ENCODE measurements at places on chromosomes 7 and 10.
A peak's percentile ranks its signal among the peaks of the same experiment; 100 is the strongest.

DNA sequence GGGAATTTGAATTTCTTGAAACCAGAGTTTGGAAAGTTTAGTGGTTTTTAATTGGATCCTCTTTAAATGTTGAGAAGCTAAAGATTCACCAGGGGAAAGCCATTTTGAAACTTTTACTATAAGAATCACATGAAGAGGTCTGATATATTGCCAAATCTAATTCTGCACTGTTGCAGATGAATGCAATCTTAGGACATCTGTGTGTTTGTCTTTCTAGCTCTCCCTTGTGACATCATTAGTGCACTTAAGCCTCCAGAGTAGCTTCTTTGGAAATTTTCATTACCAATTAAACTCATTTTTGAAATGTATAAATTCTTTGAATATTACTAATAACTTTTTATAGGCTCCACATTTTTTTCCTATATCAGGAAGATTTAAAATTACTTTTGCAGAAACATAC is 160.2 kb downstream of the BICC1 start:
- H3K4me3 ChIP-seq = no peak overlapping the region
- H3K36me3 ChIP-seq = no peaks in the 10 kb centered on the region
- DNase-seq = no peak
- no peak overlapping the region for H3K27ac ChIP-seq
- H3K27me3 ChIP-seq = no peaks in the 10 kb centered on the region

GRCh38 chr10:21406595-21407193 is 118.8 kb downstream of the SKIDA1 start:
- no peak overlapping the region for H3K4me3 ChIP-seq
- H3K27me3 ChIP-seq = no peaks in the 10 kb centered on the region
- no peaks in the 10 kb centered on the region for H3K36me3 ChIP-seq
- no peak for DNase-seq
- peak overlapping the region; percentile 79 for H3K27ac ChIP-seq

DNA sequence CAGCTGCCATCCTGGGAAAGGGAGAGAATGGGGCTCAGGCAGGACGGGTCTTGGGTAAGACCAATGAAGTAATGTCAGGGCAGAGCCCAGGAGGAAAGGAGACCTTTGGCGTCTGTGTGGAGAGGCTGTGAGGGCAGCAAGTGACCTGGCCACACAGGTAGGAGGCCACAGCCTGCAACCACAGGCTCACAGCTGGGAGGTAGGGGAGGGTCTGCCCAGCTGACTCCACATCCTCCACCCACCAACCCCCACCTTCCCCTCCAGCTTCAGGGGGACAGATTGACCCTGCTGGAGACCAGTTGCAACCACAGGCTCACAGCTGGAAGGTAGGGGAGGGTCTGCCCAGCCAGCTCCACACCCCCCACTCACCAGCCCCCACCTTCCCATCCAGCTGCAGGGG is 262.2 kb upstream of the TCERG1L start:
- H3K36me3 ChIP-seq = no peaks in the 10 kb centered on the region
- peaks cover 2% of the 10 kb centered on the region for H3K27me3 ChIP-seq
- H3K27ac ChIP-seq = no peak overlapping the region
- no peaks in the 10 kb centered on the region for H3K4me1 ChIP-seq
- no peak for DNase-seq

DNA sequence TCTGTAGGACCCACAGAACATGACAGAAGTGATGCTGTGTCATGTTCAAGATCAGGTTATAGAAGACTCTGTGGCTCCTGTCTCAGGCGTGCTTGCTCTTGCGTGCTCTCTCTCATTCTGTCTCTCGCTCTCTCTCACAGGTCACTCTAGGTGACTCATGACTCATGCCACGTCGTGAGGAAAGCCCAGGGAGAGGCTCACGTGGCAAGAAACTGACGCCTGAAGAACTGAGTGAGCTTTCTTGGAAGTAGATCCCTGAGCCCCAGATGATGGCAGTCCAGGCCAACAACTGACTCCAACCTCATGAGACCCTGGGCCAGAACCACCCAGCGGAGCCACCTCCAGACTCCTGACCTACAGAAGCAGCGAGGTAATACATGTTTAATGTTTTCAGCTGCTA is 103.3 kb downstream of the DNMBP start:
- no peaks in the 10 kb centered on the region for H3K4me1 ChIP-seq
- H3K36me3 ChIP-seq = peaks cover 18% of the 10 kb centered on the region
- no peaks in the 10 kb centered on the region for H3K27me3 ChIP-seq
- H3K27ac ChIP-seq = no peak overlapping the region

- H3K27me3 ChIP-seq = no peaks in the 10 kb centered on the region
- H3K36me3 ChIP-seq = no peaks in the 10 kb centered on the region
- H3K4me3 ChIP-seq = no peak overlapping the region
- no peak overlapping the region for H3K27ac ChIP-seq
- no peak for DNase-seq
These were observed 147.3 kb upstream of the VSTM2A start for GRCh38 chr7:54394834-54395233.

DNA sequence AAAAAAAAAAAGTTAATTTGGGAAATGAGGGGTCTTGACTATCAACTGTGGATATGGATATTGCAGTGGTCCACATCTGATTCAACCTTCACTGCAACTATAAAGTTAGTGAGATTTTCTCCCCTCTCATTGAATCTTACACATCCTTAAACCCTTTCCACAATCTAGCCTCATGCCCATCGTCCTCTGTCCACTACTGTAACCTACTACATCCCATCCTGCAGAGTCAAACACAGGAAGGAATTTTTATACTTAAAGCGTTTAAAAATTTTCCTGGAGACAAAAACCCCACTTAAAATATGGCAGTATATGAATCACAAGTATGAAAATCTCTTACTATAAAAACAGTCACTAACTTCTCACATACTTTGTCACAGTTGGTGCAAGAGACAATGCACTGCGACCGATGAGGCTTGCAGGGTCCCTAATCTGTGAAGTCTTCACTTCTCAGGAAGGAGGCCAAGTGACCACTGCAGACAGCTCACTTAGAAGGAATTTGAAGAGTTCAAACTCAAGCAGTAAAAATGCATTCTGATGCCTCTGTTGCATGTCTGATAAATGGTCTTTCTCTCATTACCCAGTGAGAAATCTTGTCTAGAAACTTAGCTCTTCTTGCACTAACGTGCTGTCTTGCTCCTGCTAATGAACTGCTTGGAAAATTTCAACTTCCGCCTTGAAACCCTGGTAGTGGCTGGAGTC is 50.3 kb upstream of the ST8SIA6 start:
- no peaks in the 10 kb centered on the region for H3K36me3 ChIP-seq
- peaks cover 4% of the 10 kb centered on the region for H3K4me1 ChIP-seq
- no peak for DNase-seq

- peaks cover 70% of the 10 kb centered on the region for H3K4me1 ChIP-seq
- DNase-seq = no peak
- H3K36me3 ChIP-seq = peaks cover 2% of the 10 kb centered on the region
- H3K27ac ChIP-seq = peak overlapping the region; percentile 84
These were observed 4.9 kb downstream of the SMURF1 start for GRCh38 chr7:99139036-99139435.

DNA sequence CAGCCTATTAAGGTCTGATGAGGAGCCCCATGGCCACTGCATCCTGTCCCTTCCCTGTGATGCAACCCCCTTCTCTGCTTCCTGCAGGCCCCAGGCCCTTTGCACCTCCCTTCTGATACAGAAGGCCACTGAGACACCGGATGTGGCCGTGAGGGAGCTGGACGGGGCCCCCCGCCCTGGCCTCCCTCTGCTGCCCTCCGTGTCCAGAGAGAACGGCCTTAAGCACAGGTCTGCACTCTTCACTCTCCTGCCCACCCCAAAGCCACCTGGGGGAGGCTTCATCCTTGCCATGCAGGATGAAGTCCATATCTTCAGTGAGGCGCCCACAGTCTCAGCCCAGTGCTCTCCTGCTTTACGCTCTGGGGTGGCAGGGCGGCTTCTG is 86.9 kb upstream of the GNA12 start:
- no peaks in the 10 kb centered on the region for H3K27me3 ChIP-seq
- no peak overlapping the region for H3K4me3 ChIP-seq
- DNase-seq = no peak
- H3K4me1 ChIP-seq = no peaks in the 10 kb centered on the region
- no peak overlapping the region for H3K27ac ChIP-seq

GRCh38 chr7:112134039-112134438 is 72.2 kb downstream of the DOCK4 start:
- no peak for DNase-seq
- no peaks in the 10 kb centered on the region for H3K36me3 ChIP-seq
- H3K4me3 ChIP-seq = no peak overlapping the region
- H3K27me3 ChIP-seq = no peaks in the 10 kb centered on the region
- H3K4me1 ChIP-seq = peaks cover 2% of the 10 kb centered on the region

- no peak overlapping the region for H3K4me3 ChIP-seq
- DNase-seq = no peak
- H3K27ac ChIP-seq = no peak overlapping the region
- H3K4me1 ChIP-seq = no peaks in the 10 kb centered on the region
These were observed 77.4 kb downstream of the CYP26A1 start for GRCh38 chr10:93150990-93151547.

DNA sequence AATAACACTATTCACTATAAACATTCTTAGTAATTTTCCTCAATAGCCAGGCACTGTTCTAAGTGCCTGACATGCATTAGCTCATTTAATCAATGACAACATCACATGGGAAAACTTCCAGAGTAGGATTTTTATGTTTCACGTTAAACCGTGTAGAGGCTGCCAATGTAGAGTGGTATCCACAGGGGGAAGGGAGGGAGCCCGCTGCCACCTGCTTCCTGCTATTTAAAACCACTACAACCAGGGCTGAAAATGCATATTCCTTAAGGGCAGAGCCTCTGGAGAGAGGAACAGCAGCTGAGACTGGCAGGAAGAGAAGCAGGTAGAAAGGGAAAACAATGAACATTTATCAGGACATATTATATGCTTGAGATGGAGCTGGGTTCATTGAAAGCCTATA is 684.3 kb upstream of the AUTS2 start:
- no peaks in the 10 kb centered on the region for H3K4me1 ChIP-seq
- H3K27me3 ChIP-seq = no peaks in the 10 kb centered on the region
- no peak overlapping the region for H3K27ac ChIP-seq
- no peaks in the 10 kb centered on the region for H3K36me3 ChIP-seq

DNA sequence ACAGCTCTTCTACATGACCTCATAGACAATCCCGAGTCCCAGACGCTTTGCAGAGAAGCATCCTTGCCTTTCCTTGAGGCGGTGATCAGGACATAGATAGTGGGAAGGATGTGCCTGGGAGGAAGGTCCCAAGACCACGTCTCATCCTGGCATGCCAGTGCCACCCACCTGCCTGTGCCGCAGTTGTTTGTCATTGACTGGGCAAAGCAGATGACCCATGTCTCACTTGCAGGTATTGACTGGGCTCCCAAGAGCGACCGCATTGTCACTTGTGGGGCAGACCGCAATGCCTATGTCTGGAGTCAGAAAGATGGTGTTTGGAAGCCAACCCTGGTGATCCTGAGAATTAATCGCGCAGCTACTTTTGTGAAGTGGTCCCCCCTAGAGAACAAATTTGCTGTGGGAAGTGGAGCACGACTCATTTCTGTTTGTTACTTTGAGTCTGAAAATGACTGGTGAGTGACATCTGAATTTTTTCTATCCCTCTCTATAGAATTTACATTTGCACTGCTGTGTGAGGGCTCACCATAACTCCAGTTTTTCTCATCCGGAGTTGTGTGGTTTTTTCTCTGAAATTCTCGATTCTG is 18.5 kb downstream of the ARPC1A start:
- no peak overlapping the region for H3K27ac ChIP-seq
- no peaks in the 10 kb centered on the region for H3K27me3 ChIP-seq
- no peaks in the 10 kb centered on the region for H3K4me1 ChIP-seq
- no peak overlapping the region for H3K4me3 ChIP-seq

DNA sequence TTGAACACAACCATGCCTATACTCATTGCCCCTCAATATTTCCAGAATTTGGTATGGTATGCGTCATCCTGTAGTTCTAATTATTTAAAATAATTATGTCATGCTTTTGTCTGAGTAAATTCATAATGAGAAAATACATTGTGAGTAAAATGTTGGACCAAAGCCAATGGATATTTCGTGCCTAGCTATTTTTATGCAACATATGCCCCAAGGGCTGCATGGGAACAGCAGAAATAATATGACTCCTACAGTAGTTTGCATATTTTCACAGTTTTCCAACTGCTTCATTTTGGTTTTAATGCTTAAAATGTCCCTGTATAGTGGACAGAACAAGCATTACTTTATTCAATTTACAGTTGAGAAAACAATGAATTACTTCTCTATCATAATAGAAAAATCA is 1115.6 kb upstream of the GHITM start:
- no peak for DNase-seq
- no peaks in the 10 kb centered on the region for H3K4me1 ChIP-seq
- no peaks in the 10 kb centered on the region for H3K27me3 ChIP-seq
- H3K27ac ChIP-seq = no peak overlapping the region

- H3K36me3 ChIP-seq = no peaks in the 10 kb centered on the region
- no peak overlapping the region for H3K4me3 ChIP-seq
- H3K27ac ChIP-seq = no peak overlapping the region
- peaks cover 5% of the 10 kb centered on the region for H3K27me3 ChIP-seq
- no peaks in the 10 kb centered on the region for H3K4me1 ChIP-seq
These were observed 972.5 kb downstream of the LRMDA start for GRCh38 chr10:76403912-76404311.

- H3K4me3 ChIP-seq = no peak overlapping the region
- peaks cover 13% of the 10 kb centered on the region for H3K36me3 ChIP-seq
- no peak overlapping the region for H3K27ac ChIP-seq
- no peaks in the 10 kb centered on the region for H3K4me1 ChIP-seq
- no peaks in the 10 kb centered on the region for H3K27me3 ChIP-seq
- no peak for DNase-seq
These were observed 115.1 kb downstream of the SVIL start for GRCh38 chr10:29519659-29520058.

DNA sequence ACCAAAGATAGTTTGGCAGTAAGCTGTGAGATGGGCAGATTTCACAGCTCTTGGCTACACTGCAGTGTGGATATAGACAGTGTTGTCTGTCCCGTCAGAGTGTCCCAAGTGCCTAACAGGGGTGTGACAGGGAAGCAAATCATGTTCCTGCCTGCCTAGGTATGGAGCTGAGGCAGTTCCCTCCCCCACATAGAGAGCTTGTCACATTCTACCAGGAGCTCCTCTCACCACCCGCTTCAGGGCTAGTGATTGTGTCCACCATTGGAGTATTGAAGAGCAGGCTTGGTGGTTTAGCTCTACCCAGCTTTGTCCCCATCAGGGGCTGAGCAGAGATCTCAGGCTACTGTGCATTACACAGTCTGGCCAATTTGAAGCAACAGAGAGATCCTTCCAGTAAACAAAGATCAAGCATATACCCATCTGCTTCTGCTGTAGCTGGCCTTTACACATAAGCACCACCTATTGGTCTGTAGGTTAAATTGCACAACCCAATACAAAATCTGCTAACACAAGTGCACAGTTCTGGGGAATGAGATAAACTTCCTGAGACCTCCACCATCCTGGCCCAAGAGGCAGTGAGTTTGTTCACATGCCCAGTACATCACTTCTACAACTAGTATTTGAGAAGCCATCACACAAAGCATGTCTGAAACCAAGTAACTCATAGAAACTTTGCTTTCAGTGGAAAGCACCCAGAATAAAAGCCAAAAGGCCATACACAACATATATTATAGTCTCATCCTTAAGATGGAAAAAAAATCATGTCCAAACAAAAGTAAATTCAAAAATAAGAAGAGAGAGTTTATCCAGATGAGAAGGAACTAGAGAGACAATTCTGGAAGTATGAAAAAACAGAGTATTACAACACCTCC is 67.3 kb downstream of the GLCCI1 start:
- no peak overlapping the region for H3K4me3 ChIP-seq
- H3K27ac ChIP-seq = no peak overlapping the region
- no peaks in the 10 kb centered on the region for H3K4me1 ChIP-seq
- H3K27me3 ChIP-seq = no peaks in the 10 kb centered on the region
- DNase-seq = peak; percentile 12
- no peaks in the 10 kb centered on the region for H3K36me3 ChIP-seq

All from Panc1 (cell line).